ENCODE measurements at places on chromosomes 2 and 18. TPM values are rescaled to one million over a fixed set of nuclear protein-coding genes. Genes with fewer than 3 reads are reported as not detected.

Gene ERFE
- total RNA-seq: 6.1 TPM

Gene ZSWIM2
- total RNA-seq: not detected

Gene SLC8A1
- total RNA-seq: 36.8 TPM

Gene PLCL1
- 13.4 TPM for total RNA-seq

DNA sequence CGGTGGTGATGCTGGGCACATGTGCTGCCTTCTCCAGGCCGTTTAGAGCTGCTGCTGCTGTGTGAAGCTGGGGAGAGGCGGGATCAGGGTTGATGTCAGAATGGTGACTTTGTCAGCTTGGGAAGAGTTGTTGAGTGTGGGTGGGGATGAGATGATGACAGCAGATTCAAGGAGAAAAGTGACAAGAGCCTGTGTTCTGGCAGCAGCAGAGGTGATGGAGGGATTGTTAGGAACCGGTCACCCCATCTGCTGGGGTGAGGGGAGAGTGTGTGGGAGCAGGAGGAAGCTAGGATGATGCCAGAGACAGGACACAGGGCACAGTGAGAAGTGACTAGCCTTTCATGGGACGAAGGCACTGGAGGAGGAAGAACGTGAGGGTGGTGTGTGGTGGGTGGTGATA, 345.5 kb downstream of the RNF144A start:
- no peak for DNase-seq

GRCh38 chr2:69975853-69976462, 14.5 kb upstream of the ASPRV1 start:
- DNase-seq: no peak

DNA sequence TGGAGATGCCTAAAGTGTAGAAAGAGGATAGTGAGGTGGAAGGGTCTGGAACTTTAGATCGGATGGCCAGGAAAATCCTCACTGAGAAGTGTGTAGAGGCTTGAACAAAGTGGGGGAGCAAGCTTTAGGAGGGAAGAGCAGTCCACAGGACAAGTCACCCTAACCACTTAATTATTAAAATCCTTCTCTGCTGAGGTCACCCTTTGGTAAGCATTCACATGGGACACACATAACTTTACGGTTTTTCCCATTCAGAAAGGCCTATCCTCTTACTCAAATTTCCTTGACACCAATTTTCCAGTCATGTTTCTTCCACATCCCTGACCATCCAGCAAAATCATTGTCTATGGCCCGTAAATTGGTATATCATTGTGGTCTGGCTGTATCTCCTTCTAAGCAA, 31.0 kb upstream of the ZEB2 start:
- no peak for DNase-seq

GRCh38 chr2:28155627-28156026, 237.0 kb upstream of the FOSL2 start:
- no peak for DNase-seq

DNA sequence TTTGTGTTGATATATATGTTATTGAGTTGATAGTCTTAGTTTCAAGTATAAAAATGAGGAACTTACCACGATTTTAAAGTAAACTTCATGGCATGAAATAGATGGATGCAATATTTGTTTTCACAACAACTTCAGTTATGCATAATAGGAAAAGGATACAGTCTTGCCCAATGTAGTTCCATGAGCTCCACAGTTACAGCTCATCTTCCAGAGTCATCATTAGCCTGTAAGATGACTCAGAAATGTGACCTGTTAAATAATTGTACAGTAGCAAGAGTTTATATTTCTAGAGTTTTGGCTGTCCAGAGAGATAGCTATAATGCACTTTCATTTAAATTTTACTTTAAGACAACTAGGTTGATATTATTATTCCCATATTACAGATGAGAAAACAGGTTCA, 80.9 kb upstream of the ARHGAP28 start:
- no peak for DNase-seq

Measured in muscle of leg (tissue), 16 donors.